ENCODE measurements at places on chromosomes 3 and 15.

GRCh38 chr15:87777054-87777561 is 479.4 kb downstream of the NTRK3 start:
- DNase-seq = no peak

GRCh38 chr3:72847282-72847681 is 963 bp downstream of the SHQ1 start:
- DNase-seq = no peak

GRCh38 chr3:136532766-136533165 is 219.4 kb downstream of the STAG1 start:
- DNase-seq = no peak

GRCh38 chr15:93829115-93829870 is 402.1 kb upstream of the MCTP2 start:
- DNase-seq = no peak

- DNase-seq = no peak
Measured at GRCh38 chr3:65883613-65884012, 155.1 kb downstream of the MAGI1 start.

GRCh38 chr3:57094575-57094974 is 34.1 kb downstream of the SPATA12 start:
- no peak for DNase-seq

DNA sequence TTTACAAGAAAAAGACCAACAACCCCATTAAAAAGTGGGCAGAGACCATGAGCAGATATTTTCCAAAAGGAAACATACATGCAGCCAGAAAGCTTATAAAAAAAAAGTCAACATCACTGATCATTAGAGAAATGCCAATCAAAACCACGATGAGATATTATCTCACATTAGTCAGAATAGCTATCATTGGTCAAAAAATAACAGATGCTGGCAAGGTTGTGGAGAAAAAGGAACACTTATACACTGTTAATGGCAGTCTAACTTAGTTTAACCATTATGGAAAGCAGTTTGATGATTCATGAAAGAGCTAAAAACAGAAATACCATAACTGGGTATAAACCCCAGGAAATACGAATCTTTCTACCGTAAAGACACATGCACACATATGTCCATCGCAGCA is 76.3 kb downstream of the SUCNR1 start:
- no peak for DNase-seq

- no peak for DNase-seq
Measured at GRCh38 chr3:176740906-176741663, 456.2 kb downstream of the TBL1XR1 start.

- DNase-seq = no peak
Measured at GRCh38 chr3:25292036-25292435, 136.0 kb upstream of the RARB start.

DNA sequence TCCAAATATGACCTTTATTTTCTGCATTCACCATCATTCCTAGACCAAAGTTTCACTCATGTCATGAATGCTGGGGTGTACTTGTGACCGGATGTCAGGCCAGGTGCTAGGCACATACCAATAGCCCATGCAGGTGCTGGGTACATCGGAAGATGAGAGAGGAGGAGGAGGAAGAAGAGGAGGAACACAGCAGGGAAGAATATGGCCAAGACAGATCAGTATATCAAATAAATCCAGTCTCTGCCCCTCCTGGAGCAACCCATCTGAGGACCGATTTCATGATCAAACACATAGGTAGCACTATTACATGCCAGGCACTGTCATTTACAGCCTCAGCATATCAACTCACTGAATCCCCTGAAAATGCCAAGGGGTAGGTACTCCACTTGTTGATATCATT is 3.0 kb upstream of the WNT7A start:
- no peak for DNase-seq

DNA sequence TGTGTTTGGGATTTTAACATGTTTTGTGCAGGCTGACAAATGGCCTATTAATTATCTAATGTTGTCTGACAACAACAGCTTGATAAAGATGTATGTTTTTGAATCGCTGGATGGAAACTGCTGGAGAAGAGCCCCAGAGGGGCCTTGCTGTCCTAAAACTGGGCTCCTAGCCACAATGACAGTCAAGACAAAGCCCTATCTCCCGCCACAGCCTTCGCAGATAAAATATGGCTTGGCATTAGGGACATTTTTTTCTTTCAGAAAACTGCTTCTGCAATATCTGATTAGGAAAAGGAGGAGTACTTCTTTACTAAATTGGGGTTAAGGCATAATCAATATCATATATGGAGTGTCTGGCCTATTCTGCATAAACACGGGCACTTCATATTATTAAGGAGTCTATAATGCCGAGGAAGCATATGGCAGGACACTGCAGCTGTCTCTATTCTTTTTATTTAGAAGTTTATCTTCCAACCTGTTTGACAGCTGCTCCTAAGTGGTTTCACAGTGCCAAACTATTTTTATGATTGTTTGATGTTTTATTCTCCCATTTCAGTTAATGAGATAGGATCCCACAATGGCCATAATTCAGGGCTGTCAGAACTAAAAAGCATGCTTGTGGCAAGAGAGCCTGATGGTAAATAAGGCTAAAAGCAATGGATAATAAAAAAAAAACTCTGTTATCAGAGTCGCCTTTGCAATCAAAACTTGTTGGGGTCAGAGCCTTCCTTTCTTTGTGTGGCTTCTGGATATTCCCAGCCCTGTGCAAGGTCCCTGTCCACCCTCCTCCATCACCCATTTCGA is 210.1 kb downstream of the MECOM start:
- no peak for DNase-seq

DNA sequence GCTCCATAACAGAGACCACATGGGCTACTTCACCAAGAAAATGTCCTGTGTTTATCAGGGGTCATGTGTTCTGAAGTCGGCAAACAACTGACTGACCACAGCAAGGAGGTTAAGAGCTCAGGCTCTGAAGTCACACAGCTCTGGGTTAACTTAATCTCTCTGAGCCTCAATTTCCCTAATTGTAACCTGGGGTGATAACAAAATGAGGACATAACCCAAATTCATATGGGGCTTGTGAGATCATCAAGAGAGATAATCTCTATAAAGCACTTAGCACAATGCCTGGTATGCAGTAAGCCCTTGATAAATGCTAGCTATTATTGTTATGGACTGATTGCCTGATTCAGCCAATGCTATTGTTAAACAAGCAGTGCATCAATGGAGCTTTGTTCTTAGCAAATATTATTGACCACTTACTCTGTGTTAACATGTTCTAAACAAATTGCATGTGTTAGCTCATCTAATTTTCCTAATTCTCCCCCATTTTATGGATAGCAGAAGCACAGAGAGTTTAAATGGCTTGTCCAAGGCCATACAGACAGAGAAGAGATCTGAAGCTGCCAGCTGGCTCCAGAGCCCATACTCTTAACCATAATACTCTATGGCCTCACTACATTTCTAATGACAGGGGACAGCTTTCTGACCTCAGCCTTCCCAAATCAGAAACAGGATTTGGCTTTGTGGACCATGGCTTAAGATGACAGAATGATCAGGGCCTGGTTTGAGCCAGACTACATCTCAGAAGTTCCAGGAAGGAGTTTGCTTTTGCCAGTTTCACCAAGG is 78.3 kb downstream of the SHQ1 start:
- no peak for DNase-seq

DNA sequence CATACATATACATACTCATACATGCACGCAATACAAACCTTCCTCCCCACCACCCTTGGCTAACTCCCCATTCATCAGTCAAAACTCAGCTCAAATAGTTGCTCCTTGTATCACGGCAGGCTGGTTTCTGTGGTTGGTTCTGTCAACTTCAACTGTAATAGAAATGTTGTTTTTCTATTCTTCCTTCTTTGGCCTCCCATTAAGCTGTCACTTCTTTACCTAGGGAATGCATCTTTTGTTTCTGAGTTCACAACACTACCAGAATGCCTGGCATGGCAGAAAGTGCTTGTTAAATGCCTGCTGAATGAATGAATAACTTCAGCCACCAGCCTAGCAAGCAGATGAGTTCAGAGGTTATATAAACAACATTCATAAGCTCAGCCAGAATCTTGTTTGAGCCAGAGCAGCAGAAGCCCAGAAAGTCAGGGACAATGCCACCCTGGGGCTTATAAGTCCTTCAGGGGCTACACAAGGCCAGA is 63.1 kb downstream of the B3GALNT1 start:
- no peak for DNase-seq

DNA sequence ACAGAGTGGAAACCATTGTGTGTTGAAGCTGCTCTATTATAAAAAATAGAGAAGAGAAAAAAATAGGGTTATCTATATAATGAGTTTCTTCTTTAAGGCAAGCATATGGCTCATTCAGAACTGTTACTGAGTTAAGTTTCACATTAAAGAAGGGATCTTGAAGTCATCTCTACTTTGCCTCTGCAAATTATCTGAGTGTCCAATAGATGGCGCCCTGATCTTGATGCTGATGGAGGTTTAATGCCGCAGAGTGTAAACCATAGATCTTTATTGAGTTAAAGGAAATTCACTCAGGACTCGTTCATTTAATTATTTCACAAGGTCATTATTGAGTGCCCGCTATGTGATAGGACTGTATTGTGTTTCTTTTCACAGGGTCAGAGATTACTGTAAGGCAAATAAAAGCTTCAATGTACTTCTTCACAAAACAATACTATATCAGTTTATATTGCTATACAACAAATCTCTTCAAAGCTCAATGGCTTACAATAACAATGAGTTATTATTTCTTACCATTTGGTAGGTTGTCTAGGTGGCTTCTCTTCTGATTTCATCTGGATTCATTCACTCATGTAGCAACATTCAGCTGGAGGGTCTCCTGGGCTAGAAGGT is 171.4 kb downstream of the NSUN3 start:
- no peak for DNase-seq

DNA sequence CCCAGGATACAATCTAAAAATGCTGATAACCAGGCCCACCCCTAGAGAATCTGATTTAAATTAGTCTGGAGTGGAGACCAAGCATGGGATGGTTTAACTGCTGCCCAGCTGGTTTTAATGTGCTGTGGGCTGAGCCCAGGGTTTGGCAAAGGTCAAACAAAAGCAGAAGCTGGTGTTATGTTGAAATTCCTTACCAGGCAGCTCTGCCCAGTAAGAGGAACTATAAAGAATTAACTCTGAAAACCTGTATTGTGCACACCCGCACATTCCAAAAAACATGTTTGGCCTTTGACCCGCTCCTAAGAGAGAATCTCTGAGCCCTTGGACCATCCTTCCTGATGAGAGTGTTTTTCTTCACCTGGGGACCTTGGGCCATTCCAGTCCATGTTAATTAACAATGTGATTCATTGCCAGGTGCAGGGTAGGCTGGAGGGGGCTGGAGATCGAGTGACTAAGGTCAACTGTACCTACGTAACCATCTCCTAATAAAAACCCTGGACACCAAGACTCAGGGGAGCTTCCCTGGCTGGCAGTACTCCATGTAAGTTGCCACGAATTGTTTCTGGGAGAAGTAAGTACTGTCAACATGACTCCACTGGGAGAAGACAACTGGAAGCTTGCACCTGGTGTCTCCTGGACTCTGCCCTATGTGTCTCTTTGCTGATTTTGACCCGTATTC is 10.9 kb downstream of the CCDC13 start:
- no peak for DNase-seq

GRCh38 chr3:169993761-169994160 is 27.2 kb downstream of the SEC62 start:
- DNase-seq = no peak

GRCh38 chr3:4224331-4224730 is 78.8 kb upstream of the SETMAR start:
- DNase-seq = no peak

GRCh38 chr3:148084931-148085330 is 612.8 kb upstream of the AGTR1 start:
- DNase-seq = no peak

GRCh38 chr15:77857419-77857818 is 220.1 kb downstream of the TBC1D2B start:
- DNase-seq = no peak

- DNase-seq = no peak
Measured at GRCh38 chr3:177731644-177732268, 534.5 kb upstream of the TBL1XR1 start.

DNA sequence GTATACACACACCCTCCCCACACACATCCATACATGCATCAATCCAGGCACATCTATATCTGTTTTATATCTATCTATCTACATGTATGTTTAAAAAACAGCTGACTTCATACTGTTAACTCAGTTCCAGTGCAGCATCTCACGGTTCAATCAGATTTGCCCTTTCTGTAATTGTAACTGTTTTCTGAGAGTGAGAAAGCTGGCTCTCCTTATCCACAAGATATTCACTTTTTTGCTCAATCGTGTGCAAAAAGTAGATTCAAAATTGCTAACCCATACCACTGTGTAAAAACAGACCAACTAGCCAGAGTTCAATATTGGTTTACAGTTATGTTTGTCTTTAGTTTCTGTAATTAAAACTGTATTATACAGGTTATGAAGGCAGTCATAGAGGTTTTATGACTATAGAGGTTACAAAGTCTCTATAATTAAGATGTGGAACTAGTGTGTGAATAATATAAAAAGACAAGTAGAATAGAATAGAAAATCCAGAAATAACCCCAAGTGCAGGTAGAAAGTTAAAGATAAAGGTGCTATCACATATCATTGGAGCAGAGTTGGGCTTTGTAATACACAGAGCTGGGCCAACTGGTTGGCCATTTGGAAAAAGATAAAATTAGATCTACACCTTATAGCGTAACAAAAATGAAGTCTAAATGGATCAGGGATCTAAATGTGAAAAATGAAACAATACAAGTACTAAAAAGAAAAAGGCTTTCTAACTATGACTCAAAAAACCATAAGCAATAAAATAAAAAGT is 20.1 kb upstream of the MCF2L2 start:
- DNase-seq = no peak

All from stimulated activated CD4-positive, alpha-beta T cell treated with anti-CD3 and anti-CD28 coated beads, TNF-alpha, amount 100 ng/mL, for 1 hour (primary cell).